Stimulated activated CD8-positive, alpha-beta memory T cell treated with anti-CD3 and anti-CD28 coated beads, Interleukin-15, amount 100 ng/mL, for 24 hours (primary cell): ENCODE measurements at places on chromosomes 2 and 18.

DNA sequence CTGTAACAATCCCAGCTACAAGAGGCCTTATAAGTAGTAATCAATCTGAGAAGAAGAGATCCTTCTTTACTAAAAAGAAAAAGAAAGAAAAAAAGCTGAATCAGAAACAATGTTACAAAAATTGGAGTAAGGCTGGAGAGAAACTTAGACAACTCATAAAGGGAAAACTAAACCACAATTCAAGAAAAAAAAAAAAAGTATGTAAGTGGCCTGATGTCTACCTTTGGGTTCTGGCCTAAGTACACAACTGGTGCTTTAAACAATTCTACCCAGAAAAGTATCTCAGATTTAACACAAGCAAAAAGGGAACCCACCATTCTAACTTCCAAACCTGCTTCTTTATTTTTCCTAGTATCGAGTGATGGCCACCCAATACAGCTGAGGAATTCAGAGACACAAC lies 45.3 kb downstream of the ZNF521 start:
- DNase-seq: no peak

DNA sequence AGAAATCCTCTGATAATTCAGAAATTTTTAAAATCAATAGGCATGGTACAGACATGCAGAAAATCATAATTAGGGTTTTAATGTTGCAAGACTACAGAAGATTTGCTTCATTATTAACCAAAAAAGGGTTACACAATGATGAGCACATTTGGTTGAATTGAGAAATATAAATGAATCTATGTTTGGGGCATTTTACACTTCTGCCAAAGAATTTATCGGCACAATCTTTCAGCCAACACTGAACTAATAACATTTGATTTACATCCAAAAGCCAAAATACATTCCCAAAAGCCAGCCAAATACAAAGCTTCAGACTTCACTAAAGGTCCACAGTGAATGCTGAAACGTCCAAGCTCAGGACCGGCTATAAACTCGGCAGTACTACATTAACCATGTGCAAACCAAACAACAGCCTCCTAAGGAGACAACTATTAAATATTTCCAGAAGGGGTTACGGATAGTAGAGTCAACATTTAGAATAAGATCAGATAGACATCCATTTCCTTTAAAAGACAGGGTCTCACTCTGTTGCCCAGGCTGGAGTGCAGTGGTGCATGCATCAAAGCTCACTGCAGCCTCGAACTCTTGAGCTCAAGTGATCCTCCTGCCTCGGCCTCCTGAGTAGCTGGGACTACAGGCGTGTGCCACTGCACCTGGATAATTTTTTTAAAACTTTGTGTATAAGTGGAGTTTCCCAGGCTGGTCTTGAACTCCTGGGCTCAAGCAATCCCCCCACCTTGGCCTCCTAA lies 29.4 kb downstream of the SPRED2 start:
- no peak for DNase-seq

- no peak for DNase-seq
Measured at GRCh38 chr2:50443868-50444630, 587.9 kb downstream of the NRXN1 start.

- no peak for DNase-seq
Measured at GRCh38 chr2:224077773-224078507, 38.9 kb upstream of the SERPINE2 start.

DNA sequence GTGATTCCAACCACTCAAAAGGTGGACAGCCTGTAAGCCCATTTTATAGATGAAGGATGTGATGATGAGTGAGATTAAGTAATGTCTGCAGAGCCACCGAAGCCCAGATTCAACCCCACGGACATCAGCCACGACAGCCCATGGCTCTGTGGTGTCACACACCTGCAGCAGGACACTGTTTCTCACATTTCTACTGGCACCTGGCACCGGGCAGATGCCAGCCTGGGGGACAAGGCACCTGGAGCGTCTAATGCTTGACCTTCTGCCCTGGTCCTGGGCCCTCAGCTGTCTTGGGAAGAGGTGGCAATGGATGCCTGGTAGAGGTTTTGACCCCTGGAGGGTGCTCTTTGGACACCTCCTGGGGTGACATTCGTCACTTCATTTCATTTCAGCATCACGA lies 176.3 kb downstream of the ANAPC1 start:
- no peak for DNase-seq

GRCh38 chr2:12861344-12861930 lies 144.7 kb downstream of the TRIB2 start:
- no peak for DNase-seq

GRCh38 chr2:157420771-157421323 lies 23.0 kb downstream of the CYTIP start:
- no peak for DNase-seq

GRCh38 chr2:176540995-176541394 lies 271.8 kb downstream of the MTX2 start:
- no peak for DNase-seq

GRCh38 chr2:153451611-153452010 lies 27.0 kb downstream of the RPRM start:
- DNase-seq: no peak

DNA sequence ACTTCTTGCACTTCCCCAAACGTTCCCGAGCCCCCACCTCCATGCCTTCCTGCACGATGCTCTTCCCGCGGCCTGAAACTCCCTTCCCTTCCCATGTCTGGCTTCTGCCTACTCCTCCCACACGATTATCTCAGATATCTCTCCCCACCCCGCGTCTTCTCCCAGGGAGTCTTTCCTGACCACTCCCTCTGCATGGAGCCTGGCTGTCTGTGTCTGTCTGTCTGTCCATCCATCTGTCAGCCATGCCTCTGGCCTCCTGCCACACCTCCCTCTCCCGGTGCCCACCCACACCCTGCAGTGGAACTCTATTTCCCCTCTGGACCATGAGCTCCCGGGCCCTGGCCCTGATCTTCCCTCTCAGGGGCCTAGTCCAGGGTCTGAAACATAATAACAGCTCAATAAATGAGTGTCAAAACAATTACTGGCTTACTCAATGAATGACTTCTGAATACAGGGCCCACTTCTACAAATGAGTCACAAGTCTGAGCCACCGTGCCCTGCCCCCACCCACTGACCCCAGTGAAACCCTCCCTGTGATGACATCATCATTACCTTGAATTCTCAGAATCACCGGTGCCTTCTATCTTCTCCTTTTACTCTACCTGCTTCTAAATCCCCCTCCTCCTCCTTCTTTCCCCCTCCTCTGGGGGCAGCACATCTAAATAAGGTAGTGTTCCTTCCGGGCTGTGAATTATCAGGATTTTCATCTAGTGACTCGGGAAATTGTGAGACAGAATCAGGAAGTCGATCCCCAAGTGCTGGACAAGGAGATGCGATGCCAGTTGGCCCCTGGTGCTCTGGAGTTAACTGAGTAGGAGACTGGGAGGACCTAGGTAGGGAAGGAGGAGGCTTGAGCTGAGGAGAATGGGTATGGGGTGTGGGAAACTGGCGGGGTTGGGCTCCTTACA lies 46.1 kb upstream of the PLB1 start:
- no peak for DNase-seq

DNA sequence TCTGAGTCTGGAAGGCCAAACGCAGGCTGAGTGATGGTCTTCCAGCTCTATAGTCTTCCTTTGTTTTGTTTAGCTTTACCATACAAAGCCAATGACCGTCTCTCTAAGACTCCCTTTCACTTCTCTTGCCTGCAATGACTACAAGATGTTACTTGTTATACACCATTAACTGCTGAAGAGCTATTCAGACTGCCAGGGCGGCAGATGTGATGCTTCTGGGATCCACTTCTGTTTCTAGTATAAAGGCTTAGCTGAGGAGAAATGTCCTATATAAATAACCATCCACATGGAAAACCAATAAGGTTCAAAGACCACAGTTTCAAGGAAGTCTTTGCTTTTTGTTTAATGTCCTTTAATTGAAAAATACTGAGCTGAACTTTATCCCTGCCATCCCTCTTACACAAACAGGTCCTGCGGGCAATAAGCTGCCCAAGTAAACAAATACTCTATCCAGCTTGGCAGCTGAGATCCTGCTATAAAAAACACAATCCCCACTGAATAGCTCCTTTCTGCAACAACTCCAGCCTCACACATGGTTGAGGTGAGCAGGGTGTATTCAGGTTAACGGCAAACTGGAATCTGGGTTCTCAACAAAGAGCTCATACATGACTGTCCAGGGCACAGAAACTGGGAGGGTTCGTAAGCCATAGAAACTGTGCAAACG lies 124.6 kb downstream of the VIT start:
- no peak for DNase-seq

- no peak for DNase-seq
Measured at GRCh38 chr18:54411781-54412180, 54.1 kb downstream of the C18orf54 start.
